Gastroesophageal sphincter (tissue), 4 donors: ENCODE measurements at places on chromosomes 3 and 15.

DNA sequence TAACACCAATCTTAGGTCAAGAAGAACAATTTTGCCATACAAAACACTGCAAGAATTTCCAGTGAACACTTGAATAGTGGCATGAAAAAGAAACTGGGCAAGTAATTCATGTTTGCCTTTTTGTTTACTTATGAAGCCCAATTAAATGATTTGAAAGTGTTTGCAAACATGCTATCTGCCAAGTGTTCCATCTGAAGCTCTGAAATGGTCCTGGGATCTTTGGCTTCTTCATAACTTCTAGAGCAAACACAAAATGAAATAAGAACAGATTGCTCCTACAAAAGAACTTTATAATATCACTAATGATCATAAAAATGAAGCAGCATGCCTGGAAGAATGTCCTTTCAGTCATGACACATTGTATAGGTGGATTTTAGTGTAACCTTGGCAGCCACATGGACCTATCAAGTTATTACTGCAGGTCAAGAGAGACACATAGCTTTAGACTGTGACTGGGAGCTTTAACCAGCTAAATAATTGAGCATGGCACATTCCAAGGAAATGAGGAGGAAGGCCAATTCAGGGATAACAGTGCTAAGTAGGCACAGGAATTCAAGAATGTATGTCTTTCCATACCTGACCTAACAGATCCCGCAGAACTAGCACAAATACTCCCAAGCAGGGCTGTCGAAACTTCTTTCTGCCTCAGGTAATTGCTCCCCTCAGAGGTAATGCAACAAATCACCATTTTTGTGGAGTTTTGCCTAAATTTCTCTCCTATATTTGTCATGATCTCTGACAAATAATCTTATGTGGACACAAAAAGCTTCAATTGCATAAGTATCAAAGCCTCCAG, 144.6 kb downstream of the DUT start:
- no peak for ATAC-seq

GRCh38 chr3:127067116-127067910, 84.4 kb downstream of the PLXNA1 start:
- no peak for ATAC-seq

- ATAC-seq, result no peak
These were observed 91.9 kb downstream of the PCSK6 start for GRCh38 chr15:101397521-101398003.

DNA sequence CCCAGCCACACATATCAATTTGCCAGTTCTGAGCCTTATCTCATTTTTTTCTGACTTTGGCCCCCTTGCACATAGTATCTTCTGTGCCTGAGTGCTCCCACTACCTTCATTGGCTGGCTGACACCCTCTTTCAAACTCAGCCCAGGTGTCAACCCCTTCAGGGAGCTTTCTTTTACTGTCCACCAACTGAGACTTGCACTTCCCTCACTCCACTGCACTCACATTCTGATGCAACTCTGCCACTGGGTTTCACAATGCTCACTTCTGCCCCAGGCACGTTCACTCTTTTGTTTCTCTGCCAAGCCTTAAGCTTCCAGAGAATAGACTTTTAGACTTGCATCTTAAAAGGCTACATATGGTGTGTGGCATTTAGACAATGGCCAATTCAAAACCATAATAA, 101.5 kb upstream of the CBLB start:
- ATAC-seq, result no peak

DNA sequence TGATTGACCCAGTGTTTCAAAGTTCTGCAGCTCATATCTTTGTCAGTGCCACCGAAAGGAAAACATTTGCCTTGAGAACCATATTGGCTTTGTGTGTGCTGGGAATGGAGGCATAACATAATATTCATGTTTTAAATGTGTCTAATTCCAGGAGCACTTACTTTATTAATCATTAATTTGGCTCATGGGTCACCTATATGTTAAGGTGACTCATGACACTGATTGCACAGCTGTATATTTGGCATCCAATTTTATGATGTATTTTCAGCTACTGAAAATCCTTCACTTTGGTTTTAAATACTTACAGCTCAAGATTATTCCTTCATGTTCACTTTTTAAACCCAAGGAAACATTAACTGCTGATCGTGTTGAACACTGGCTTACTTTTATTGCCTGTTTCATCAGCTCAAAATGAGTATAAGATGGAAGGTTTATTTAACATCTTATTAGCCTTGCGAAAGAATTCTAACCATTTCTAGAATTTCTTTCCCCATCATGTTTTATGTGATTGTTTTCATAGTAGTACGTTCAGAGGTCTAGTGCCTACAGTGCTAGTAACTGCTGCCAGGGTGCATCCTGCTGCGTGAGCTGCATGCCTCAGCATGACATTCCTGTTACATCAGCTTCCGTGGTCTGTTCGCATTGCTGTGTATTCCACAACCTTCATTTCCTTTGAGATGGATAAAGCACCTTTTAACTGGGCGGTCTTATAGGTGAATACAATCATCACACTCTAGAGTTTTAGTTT, 63.7 kb downstream of the LRCH3 start:
- no peak for ATAC-seq

GRCh38 chr15:48703544-48703943, 58.0 kb upstream of the FBN1 start:
- ATAC-seq, result no peak

DNA sequence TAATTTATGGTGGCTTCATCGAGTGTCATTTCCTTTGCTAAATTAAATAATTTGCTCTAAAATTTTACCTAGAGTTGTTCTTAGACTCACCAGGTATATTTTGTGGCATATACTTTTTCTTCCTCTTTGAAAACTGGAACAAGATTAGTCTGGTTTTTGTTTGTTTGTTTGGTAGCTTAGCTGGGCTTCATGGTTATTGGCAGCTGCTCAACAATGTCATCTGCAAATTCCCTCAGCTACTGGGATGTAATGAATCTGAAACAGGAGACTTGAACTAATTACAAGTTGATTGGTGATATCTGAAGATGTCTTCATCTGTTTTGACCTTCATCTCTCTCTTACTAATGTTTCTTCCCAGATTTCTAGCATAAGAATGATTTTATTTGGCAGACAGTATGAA, 270.5 kb upstream of the P2RY1 start:
- ATAC-seq, result no peak

DNA sequence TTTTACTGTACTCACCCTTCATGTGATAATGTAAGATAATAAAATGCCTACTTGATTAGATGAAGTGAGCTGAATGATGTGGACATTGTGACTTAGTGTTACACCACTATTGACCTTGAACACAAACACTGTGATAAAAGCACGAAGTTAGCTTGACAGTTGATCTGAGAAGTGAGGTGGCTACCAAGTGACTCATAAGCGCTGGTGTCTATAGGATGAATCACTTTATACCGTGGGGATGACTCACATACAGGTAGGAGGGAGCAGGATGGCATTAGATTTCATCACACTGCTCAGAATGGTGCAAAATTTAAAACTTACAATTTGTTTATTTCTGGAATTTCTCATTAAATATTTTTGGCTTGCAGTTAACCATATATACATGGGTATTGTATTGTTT, 174.7 kb upstream of the CNTN3 start:
- no peak for ATAC-seq

GRCh38 chr3:129663045-129663446, 56.6 kb upstream of the PLXND1 start:
- ATAC-seq, result no peak

GRCh38 chr15:88118035-88118434, 138.5 kb downstream of the NTRK3 start:
- ATAC-seq, result no peak

DNA sequence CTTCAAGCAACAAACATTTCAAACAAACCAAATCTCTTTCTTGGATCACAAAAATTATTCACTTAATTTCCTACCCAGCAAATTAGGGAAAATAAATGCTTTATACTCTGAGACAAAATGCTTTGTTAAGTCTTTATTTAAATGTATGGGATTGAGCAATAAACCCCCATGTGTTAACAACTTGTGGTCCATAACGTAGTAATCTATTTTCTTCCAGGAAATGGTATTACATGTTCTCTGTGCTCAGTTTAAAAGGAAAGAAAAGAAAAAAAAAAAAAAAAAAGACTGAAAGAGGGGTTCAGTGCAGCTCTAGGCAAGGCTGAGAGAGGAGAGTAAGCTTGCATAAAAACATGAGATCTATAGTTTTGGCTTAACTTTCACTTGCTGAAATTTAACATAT, 102.3 kb downstream of the PIK3CB start:
- no peak for ATAC-seq

GRCh38 chr3:30332196-30333021, 274.0 kb upstream of the TGFBR2 start:
- ATAC-seq, result no peak

- ATAC-seq, result no peak
These were observed 65.4 kb downstream of the RPN1 start for GRCh38 chr3:128585189-128585588.

- ATAC-seq, result no peak
These were observed 50.0 kb upstream of the ZNF280D start for GRCh38 chr15:56783156-56783856.

GRCh38 chr3:101104321-101104720, 111.1 kb upstream of the ABI3BP start:
- no peak for ATAC-seq

DNA sequence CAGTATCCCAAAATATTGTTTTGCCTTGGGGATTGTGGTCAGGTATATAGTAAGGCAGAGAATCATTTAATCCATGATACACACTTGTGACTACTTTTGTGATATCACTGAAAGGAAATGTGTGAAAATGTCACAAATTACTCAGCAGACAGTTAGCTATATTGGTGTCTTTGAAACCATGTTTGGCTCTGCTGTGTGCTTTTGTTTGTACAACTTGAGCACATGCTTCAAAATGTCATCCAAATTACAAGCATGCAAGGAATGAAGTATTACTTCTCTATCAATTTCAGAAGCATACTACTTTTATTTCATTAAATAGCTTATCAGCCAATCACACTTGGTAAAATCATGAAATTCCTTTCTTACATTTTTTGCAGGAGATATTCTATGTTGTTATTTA, 619.0 kb upstream of the AGTR1 start:
- ATAC-seq, result no peak

DNA sequence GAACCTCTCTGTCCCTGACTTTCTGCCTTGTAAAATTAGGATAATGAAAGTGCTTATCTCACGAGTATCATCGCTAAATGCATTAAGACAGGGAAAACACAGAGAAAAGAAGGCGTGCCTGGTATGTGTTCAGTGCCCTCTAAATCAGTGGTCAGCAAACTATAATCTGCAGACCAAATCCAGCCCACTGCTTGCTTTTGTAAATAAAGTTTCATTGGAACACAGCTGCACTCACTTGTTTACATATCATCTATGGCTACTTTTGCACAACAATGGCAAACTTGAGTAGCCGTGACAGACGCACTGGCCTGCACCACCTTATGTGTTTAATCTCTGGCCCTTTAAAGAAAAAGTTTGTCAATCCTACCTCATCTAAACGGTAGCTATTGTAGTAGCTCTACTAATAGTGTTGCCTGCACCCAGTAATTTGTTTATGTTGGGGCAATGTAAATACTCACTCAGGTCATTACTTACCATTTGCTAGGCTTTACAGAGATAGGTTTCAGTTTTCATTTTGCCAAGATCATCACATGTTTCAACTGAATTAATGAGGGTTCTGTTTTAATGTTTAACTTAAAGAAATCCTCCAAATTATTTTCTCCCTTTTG, 229.4 kb downstream of the FEZF2 start:
- no peak for ATAC-seq

- ATAC-seq, result no peak
These were observed 1.6 kb downstream of the BBX start for GRCh38 chr3:107524326-107524840.
